ENCODE measurements at places on chromosomes 5 and 9.

- DNase-seq, result no peak
Observed at GRCh38 chr5:144315994-144316634, 145.4 kb downstream of the KCTD16 start.

- no peak for DNase-seq
Observed at GRCh38 chr5:124285071-124285470, 461.4 kb downstream of the ZNF608 start.

DNA sequence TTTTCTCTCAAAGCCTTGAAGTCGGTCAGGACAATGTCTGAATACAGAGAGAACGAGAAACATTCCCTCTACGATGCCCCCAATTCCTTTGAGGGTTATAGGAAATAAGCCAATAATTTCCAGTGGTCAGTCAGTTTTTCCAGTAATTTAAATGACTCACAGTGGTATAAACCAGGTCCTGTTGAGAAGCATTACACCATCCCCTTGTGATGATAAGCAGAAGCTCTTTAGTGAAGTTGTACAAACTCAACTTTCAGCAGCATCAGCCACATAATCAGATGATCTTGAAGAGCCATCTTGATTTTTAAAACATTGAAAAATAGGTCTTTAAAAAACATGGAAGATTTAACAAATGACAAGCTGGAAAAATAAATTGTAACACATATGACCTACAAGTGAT lies 173.9 kb upstream of the ZNF462 start:
- no peak for DNase-seq

GRCh38 chr5:133147815-133148567 lies 96.2 kb downstream of the HSPA4 start:
- no peak for DNase-seq

- no peak for DNase-seq
Observed at GRCh38 chr5:116645627-116646026, 71.0 kb upstream of the SEMA6A start.

- no peak for DNase-seq
Observed at GRCh38 chr9:68473790-68474189, 66.9 kb downstream of the TMEM252 start.

GRCh38 chr9:68780720-68781119 lies 75.7 kb downstream of the PIP5K1B start:
- peak; percentile 18 for DNase-seq

DNA sequence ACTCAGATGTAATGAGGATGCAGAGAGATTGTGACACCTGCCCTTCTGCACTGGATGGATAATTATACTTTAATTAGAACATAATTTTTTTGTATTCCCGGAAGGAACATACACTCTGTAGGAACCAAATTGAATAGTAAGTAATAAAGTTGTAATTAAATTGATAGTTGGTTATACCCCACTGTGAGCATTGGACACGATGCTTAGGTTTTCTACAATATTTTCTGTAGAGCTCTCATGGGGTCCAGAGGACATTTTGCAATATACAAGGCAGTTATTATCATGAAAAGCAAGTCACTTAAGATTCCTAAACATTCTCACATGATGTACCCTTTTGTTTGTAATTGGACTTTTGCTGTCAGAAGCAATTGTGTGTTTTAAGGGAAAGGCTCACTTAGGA lies 63.4 kb downstream of the DIRAS2 start:
- no peak for DNase-seq

GRCh38 chr5:10451137-10451824 lies 9.6 kb downstream of the ROPN1L start:
- DNase-seq, result no peak

- DNase-seq, result no peak
Observed at GRCh38 chr5:39225405-39226099, 6.2 kb upstream of the FYB1 start.

- DNase-seq, result no peak
Observed at GRCh38 chr9:73149371-73150067, 2.1 kb upstream of the ANXA1 start.

GRCh38 chr9:84932915-84933527 lies 263.5 kb downstream of the NTRK2 start:
- no peak for DNase-seq

DNA sequence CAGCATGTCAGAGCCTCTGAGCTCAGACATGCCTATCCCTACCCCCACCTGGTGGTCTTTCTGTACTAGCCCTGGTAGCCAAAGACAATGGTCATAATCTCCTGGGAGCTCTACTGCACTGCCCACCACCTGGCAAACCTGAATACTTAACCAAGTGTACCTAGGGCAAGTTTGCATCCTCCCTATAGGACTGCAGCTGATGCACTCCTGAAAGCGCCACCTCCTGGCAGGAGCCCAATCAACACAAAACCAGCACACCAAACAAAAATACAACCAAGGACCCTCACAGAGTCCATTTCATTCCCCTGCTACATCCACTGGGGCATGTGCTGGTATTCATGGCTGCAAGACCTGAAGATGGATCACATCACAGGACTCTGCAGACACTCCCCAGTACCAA lies 14.8 kb upstream of the FAM174A start:
- DNase-seq, result no peak

DNA sequence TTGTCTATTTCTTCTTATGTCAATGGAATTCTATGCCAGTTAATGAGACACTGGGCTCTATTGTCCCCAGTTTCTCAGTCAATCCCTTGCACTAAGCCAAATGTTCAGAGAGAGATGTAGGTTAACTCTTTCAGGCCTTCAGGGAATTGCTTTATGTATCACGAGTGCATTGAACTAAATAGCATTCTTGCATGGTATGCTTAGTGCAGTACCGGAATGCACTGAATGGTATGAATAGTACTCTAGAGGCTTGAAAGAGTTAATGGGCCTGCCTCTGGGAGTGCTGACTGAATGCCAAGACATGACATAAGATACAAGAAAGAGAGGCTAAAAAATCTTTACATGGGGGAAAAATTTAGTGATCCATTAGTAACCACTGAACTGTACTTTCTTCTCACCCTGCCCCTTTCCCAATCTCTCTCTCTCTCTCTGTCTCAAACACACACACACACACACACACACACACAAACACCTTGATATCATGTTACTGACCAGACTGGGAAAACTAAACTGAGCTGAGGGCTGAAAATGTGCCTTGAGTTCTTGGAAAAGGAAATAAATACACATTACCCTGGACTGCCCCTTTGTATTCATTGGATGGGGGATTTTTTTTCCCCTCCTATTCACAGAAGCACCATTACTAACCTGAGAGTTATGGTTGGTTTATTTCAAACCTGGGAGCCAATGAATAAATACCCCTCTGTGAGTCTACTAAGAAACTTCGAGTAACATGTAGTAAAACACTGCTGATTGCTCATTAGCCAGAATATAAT lies 35.4 kb upstream of the TMC1 start:
- no peak for DNase-seq

- DNase-seq, result no peak
Observed at GRCh38 chr9:134992755-134993124, 75.0 kb upstream of the FCN1 start.

GRCh38 chr5:104266161-104266560 lies 703.6 kb upstream of the NUDT12 start:
- no peak for DNase-seq

DNA sequence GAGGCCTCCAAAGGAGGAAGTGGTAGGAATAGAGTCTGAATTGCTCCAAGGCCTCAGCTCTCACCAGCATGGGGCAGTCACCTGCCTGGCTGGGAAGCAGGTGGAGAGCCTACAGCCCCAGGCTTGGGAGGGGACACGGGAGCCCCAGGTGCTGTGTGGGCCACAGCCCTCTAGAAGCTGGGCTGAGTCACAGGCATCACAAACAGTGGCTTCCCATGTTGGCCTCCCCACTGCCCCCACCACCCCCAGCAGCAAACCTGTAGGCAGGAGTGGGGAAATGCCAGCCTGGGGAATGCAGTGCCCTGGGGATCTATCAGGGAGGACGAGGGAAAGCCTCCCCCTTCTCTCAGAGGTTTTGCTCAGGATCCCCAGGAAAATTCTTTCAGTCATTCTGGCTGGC lies 309.6 kb downstream of the SLIT3 start:
- no peak for DNase-seq

- DNase-seq, result no peak
Observed at GRCh38 chr9:129983891-129984290, 59.1 kb downstream of the FNBP1 start.

GRCh38 chr5:72518001-72518683 lies 10.9 kb upstream of the ZNF366 start:
- DNase-seq, result no peak

DNA sequence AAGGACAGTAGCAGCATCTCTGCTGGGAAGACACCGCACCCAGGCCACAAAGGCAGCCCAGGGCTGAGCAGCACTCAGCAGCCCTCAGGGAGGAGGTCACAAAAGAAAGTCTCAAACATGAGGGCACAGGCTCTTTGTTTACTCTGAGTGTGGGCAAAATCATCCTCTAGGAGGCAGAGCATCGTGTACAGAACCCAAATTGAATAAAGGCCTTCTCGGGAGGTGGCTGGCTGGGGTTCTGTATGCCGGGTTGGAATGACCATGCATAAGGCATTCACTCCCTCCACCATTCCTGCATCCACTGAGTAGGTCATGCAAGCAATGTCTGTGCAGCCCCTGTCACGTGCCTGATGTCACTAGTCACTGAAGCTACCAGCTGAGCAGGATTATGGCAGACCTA lies 412.8 kb downstream of the SPOCK1 start:
- no peak for DNase-seq

GRCh38 chr5:133341296-133341695 lies 271.0 kb downstream of the FSTL4 start:
- DNase-seq, result no peak

- no peak for DNase-seq
Observed at GRCh38 chr5:83964271-83964670, 243.6 kb upstream of the HAPLN1 start.

GRCh38 chr5:33129309-33129708 lies 311.5 kb upstream of the TARS1 start:
- no peak for DNase-seq

DNA sequence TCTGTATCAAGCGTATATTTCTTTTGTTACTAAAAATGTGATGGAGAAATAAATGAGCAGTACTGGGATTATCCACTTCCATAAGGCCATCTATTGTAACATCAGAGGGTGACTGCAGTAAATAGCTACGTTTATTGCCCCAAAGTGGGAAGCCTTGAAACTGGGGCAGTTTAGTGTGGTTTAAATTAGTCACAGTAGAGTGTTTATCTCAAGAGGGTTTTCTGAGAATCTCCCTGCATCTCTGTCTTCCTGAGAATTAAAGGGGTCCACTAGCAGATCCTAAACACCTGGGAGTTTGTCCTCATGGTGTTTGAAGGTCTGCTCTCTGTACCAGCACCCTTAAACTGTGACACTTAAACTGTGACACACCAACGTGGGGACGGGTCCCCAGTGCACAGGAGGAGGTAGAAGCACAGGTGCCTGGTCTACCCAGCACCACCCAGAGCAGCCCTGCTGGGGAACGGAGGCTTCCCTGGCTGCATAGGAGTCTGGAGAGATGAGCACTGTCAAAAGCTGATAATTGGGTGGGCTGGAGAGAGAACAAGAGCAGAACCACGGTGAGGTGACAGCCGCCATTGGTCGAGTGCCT lies 25.2 kb downstream of the PRRC2B start:
- DNase-seq, result no peak

DNA sequence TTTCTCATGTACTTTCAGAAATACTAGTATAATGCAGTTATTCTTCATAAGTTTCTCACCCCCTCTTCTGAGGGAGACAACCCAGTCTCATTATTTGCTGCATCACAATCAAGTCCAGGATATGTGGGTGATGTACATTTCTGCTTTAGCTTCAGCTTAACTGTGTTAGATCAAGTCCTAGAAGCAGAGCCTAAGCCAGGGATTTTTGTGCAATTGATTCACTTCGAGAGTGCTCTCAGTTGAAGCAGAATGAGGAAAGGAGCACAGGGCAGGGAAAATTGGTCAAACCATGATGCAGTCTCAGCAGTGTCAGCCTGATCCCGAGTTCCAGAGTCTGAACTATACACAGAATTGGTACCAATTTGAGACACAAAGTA lies 15.1 kb downstream of the HNRNPK start:
- no peak for DNase-seq

- no peak for DNase-seq
Observed at GRCh38 chr5:88051148-88051547, 217.5 kb downstream of the TMEM161B start.

DNA sequence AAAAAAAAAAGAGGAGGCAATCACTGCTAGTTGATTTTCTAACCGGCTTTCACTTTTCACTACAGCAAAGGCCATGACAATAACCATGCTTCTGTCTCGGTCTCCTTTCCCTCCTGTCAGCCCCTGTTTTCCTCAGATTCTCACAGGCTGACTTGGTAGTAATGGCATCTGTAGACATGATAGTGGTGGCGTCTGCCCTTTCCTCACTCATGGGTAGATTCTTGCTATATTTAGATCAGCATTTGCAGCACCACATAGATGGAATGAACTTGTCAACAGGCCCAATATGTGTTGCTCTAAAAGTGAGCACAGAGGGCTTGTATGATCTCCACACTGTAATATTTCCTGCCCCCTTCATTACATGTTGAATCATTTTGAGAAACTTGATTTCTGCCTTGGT lies 120.3 kb upstream of the FTMT start:
- DNase-seq, result no peak

GRCh38 chr5:132086277-132086794 lies 12.7 kb downstream of the CSF2 start:
- DNase-seq, result no peak

- no peak for DNase-seq
Observed at GRCh38 chr9:115369322-115369957, 251.5 kb upstream of the TNC start.

Measured in stimulated activated CD4-positive, alpha-beta T cell treated with anti-CD3 and anti-CD28 coated beads, Interleukin-1b, Interleukin-23, amount 100 ng/mL, for 48 hours (primary cell).